ENCODE measurements at places on chromosomes 16 and 17. TPM values are rescaled to one million over a fixed set of nuclear protein-coding genes. Genes with fewer than 3 reads are reported as not detected.

The ALOX12B gene
- 150 TPM for total RNA-seq

The P3H4 gene
- total RNA-seq: 8.9 TPM

The TNFRSF13B gene
- not detected for total RNA-seq

The CCDC200 gene
- not detected for total RNA-seq

The KRTAP4-6 gene
- 9.0 TPM for total RNA-seq

The KRT9 gene
- total RNA-seq: 0.80 TPM

The CD68 gene
- total RNA-seq: 5.0 TPM

The ZNF205 gene
- 19.4 TPM for total RNA-seq

The FBXW10 gene
- total RNA-seq: not detected

The PYDC1 gene
- not detected for total RNA-seq

The DCXR gene
- total RNA-seq: 267 TPM

The TMC7 gene
- 2.6 TPM for total RNA-seq

The CLEC3A gene
- total RNA-seq: not detected

The ASGR2 gene
- total RNA-seq: 3.4 TPM

The QPRT gene
- 2.6 TPM for total RNA-seq

The COQ9 gene
- 45.7 TPM for total RNA-seq

The FLII gene
- 350 TPM for total RNA-seq

The CCL18 gene
- not detected for total RNA-seq

The TEX14 gene
- total RNA-seq: 0.34 TPM

The ITGA3 gene
- total RNA-seq: 85.9 TPM

The VAT1L gene
- not detected for total RNA-seq

The TBC1D3 gene
- not detected for total RNA-seq

The SLC6A4 gene
- 0.42 TPM for total RNA-seq

The TGFB1I1 gene
- total RNA-seq: 14.8 TPM

The CTCF gene
- total RNA-seq: 36.2 TPM

The VWA3A gene
- 0.21 TPM for total RNA-seq

The PROCA1 gene
- 0.36 TPM for total RNA-seq

The PRSS22 gene
- 8.7 TPM for total RNA-seq

The NEUROD2 gene
- total RNA-seq: not detected

The KRTAP4-4 gene
- total RNA-seq: 81.7 TPM

The PIGS gene
- 75.9 TPM for total RNA-seq

The CHST4 gene
- not detected for total RNA-seq

The FAAP100 gene
- 37.7 TPM for total RNA-seq

The DPEP2 gene
- not detected for total RNA-seq

The PRR14 gene
- 59.4 TPM for total RNA-seq

The TMIGD1 gene
- not detected for total RNA-seq

The ADGRG3 gene
- 2.0 TPM for total RNA-seq

The PRAC1 gene
- not detected for total RNA-seq

The KRT40 gene
- total RNA-seq: 3.9 TPM

The NOD2 gene
- total RNA-seq: 33.8 TPM

The CTRB1 gene
- total RNA-seq: not detected

The RHOT1 gene
- total RNA-seq: 50.0 TPM

The TMEM238L gene
- total RNA-seq: not detected

The CDH11 gene
- 41.4 TPM for total RNA-seq

Data from suprapubic skin (tissue), 4 donors.